ENCODE measurements at places on chromosomes 5 and 9.

DNA sequence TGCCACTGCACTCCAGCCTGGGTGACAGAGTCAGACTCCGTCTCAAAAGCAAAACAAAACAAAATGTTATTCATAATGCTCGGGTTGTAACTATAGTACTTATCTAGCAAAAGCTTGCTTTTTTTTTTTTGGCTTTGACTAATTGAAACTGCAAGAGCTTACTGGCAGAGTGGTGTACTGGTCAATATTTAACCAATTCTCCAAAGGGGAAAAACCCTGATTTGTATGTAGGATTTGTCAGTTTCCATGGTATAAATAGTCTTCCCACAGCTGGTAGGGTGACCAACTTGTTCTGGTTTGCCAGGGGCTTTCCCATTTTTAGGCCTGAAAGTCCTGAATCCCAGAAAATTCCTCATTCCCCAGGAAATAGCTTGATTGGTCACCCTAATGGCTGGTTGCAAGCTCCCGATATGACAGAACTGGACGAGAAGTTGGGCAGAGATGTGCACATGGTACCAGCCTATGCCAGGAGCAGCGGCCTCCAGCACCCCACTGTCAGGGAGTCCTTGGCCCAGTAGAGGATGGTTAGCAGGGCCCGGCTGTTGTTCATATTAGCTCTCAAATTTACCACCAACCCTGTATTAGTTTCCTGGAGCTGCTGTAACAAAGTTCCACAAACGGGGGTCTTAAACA, 58.0 kb downstream of the FXN start:
- no peak for DNase-seq

- DNase-seq: no peak
Measured at GRCh38 chr5:60779466-60779865, 64.6 kb downstream of the ELOVL7 start.

GRCh38 chr5:116673453-116673852, 98.8 kb upstream of the SEMA6A start:
- DNase-seq: no peak

- no peak for DNase-seq
Measured at GRCh38 chr5:97836816-97837215, 653.8 kb upstream of the RIOK2 start.

DNA sequence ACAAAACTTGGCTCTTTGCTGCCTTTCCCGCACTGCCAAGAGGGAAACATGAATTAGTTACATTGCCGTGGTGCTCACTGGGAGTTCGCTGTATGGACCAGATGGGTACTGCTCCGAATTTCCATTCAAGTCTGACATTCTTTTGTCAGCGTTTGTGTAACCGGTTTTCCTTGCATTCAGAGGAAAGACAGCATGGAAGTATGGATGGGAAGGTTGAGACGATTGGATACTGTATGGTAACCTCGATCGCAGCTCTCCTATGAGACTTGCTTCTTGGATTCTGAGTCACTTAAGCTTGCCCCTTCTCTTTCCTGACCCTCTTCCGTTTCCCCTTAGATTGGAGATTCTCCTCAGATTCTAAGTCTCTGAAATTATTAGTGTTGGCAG, 625 bp upstream of the UBLCP1 start:
- DNase-seq: peak; percentile 21

- no peak for DNase-seq
Measured at GRCh38 chr5:177008716-177009115, 2.1 kb upstream of the UIMC1 start.

- DNase-seq: no peak
Measured at GRCh38 chr5:56699538-56699937, 115.8 kb upstream of the MAP3K1 start.

GRCh38 chr5:173310861-173311785, 17.1 kb downstream of the STC2 start:
- no peak for DNase-seq

GRCh38 chr9:110153431-110153830, 54.5 kb downstream of the C9orf152 start:
- DNase-seq: peak; percentile 85

GRCh38 chr5:149639737-149640136, 58.4 kb downstream of the ARHGEF37 start:
- DNase-seq: no peak

- DNase-seq: no peak
Measured at GRCh38 chr9:111381006-111381405, 51.0 kb upstream of the OR2K2 start.

DNA sequence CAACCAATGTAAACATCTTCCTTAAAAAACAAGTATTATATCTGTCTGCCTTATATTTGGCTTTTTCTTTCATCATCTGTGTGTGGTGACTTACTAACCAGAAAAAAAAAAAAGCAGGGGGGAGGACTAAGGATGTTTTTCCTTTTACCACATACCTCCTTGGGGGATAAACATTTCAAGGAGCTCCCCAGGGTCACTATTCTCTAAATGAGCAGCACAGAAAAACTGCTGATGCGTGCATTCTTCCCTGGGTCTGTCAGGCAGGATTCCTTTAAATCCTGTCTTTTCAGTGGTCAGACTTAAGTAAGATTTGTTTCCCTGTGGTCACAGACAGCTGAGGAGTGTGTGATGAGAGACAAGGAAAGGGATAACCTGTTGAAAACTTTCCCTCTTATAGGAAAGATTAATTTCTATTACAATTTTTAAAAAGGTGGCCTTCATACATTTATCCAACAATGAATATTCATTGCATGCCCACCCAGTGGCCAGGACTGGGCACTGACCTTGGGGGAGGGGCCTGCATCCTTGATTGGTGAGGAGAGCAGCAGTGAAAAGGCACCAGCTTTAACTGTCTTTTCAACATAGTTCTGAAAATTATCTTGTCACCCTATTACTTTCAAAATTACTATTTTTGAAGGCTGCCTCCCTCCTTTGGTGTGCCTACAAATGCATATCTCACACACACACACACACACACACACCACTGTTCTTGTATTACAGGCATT, 123.1 kb downstream of the TLE4 start:
- DNase-seq: peak; percentile 90

DNA sequence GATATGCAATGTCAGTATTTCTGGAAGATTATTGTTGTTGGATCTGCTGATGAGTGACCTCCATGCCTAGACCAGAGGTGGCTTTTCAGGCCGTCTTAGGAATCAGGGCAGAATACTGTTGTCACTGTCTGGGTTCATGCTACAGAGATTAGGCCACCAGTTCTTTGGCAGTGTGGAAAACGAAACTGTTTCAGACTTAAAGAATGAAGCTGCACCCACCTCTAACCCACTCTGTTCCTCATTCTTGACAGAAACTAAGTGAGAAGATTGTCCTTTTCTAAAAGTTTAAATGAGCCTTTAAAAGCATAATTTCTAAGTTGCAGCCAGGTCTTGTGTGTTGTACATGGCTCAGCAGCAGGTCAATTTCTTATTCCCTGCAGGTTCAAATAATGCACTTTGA, 444.3 kb downstream of the ENC1 start:
- no peak for DNase-seq

DNA sequence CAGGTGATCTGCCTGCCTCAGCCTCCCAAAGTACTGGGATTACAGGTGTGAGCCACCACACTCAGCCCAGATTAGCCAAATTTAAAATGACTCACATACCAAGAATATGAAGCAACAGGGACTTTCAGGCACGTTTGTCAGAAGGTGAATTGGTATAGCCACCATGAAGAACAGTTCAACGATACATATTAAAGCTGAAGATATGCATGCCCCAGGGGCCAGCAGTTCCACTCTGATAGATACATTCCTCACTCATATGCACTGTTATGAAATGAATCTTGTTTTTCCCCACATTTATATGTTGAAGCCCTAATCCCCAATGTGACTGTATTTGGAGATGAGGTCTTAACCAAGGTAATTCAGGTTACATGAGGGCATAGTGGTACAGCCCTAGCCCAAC, 22.5 kb downstream of the SLC35D2 start:
- DNase-seq: no peak

GRCh38 chr9:137534256-137535119, 15.7 kb downstream of the PNPLA7 start:
- peak; percentile 67 for DNase-seq

DNA sequence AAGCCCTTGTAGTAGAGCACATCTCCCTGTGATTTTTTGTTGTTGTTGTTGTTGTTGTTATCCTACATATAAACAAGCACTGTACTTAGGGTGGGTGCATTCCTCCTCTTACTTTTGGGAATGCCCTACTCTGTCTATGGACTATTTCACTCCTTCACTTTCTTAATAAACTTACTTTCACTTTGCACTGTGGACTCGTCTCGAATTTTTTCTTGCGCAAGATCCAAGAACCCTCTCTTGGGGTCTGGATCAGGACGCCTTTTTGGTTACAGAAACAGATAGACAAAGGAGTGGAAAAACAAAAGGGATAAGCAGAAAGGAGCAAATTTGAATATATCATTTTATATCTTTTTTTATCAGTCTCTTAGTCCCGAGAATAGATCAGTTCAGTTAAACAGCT, 14.4 kb upstream of the PAIP1 start:
- peak; percentile 20 for DNase-seq

- DNase-seq: no peak
Measured at GRCh38 chr5:125337294-125337693, 590.9 kb upstream of the ZNF608 start.

GRCh38 chr5:130425424-130425823, 521.2 kb downstream of the CHSY3 start:
- DNase-seq: peak; percentile 42

DNA sequence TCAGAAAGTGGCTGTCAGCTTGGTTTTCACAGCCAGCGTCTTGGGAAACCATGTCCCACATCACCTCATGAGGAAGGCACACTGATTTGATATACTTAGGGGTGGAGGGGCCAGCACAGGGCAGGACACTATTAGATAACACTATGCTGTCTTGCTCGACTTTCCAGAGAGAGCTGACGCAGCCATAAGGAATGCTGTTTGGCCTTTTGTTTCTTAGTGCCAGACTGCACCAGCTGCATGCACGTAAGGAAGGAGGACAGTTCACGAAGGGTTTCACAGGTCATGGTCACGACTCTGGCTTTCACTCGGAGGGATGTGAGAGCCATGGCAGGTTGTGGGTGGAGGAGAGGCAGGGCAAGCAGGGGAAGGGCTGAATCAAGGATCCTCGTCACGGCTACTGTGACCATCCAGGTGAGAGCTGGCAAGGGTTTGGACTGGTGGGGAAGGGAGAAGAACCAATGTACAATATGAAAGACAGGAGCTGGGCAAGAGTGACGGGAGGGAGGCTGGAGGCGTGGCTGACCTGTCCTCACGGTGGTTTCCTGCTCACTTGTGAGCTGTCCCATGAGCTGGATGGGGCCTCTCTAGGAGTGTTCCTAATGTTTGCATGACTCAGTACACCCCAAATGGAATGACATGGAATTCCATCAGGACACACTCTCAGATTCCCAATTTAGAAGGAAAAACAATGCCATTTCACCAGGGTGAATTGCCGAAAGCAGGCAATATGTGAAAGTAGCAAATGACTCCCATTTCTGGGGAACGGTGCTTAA, 61.7 kb downstream of the OTULIN start:
- DNase-seq: peak; percentile 88

DNA sequence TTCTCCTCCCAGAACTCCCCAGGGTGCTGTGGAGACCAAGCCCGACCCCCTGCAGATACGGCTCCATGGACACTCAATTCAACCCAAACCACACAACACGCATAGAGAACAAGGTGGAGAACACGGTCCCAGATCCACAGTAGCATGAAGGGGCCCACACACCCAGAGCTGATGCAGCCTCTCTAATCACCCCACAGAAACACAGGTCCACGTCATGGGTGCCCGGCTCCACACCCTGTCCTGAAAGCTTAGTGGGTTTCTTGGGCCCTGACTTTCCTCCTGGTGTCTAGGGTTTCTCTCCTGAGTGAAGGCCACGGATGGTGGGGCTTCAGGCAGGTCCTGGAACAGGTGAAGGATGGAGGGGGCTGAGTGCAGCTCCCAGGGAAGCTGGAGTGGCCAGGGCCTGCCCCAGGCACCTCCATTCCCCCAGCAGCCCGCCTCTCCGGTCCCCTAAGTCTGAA, 1.5 kb upstream of the SLC23A1 start:
- no peak for DNase-seq

DNA sequence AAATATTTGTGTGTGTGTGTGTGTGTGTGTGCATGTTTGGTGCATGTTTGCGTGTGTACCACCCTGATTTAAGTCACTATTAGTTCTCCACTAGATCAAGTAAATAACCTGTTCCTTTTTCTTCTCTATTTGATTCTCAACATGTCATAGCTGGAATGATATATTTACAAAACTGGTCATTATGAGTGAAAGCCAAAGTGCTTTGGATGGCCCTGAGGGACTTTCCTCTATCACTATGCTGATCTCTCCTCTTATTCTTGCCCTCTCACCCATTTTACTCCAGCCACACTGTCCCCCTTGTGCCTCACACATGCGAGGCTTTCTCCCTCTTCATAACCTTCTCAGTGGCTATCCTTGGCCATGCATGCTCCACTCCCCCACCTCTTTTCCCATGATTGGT, 144.6 kb upstream of the NMUR2 start:
- no peak for DNase-seq

GRCh38 chr5:159301466-159301865, 28.8 kb downstream of the IL12B start:
- DNase-seq: no peak

DNA sequence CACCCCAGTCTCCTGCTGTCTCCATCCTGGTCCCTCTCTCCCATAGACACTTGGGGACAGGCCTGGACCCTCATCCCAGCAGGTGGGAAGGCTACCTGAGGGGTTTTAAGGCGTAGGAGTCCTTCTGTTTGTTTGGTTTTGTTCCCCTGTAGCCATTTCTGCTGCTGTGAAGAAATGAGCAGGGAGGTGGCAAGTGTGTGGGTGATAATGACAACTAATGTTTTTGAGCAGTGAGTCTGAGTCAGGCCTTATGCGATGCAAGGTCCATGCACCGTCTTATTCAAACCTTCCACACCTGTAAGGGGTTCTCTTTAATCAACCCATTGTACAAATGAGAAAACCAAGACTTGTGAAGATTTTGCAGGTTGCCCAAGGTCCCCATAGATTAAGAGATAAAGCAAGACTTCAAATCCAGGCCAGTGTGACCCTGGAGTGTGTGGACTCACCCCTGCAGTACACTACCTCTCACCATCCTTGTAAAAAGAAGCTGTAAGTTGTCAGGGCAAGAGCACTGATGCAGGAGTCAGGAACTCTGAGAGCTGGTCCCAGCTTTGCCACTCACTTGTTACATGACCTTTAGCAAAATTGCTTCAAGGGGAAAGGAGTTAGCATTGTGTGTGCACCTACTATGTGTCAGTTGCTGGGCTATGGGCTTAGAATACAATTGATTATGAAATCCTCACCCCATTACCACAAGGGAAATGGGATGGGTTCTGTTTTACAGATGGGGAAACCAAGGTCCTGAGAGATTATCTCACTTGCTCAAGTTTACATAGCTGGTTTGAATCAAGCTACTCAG, 7.6 kb downstream of the PCDH12 start:
- no peak for DNase-seq

GRCh38 chr9:108412755-108413154, 443.0 kb downstream of the ACTL7B start:
- DNase-seq: peak; percentile 14

Data from amniotic epithelial cell (primary cell).